ENCODE measurements at places on chromosomes 12 and 14. TPM values are rescaled to one million over a fixed set of nuclear protein-coding genes. Genes with fewer than 3 reads are reported as not detected.
A peak's percentile ranks its signal among the peaks of the same experiment; 100 is the strongest.

DNA sequence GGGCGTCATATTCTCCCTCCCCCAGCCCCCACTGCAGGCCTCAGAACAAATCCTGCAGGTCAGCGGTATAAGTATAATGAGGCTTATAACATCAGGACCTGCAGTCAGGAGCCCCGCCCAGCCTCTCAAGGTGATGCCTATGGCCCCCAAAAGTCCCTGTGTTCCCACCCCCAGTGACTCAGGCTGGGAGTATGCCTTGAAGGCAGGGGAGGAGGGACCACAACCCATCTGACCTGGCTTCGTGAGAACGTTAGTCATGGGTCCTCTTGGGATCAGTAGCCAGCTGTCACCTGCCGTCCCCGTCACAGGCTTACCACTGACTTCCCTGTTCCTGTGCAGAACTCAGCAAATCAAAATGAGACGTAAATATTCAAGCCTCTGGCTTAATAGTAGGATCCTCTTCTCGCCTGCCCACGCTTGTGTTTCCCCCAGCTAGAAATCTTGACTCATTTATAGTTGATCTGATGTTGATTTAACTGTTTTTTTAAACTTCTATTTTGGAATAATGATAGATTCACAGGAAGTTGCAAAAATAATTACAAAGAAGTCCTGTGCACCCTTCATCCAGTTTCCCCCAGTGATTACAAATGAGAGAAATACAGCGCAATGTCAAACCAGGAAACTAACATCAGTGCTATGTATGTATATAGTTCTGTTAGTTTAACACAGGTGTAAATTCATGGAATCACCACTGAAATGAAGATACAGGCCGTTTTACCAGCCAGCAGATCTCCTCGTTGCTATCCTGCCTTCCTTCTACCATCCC, 107.5 kb downstream of the ADGRD1 start:
- H3K4me3 ChIP-seq, result no peak overlapping the region
- DNase-seq, result no peak
- no peak overlapping the region for H3K27ac ChIP-seq
- H3K27me3 ChIP-seq, result peaks cover 34% of the 10 kb centered on the region
- H3K4me1 ChIP-seq, result peaks cover 5% of the 10 kb centered on the region

- peak; percentile 15 for DNase-seq
- no peak overlapping the region for H3K4me3 ChIP-seq
- peaks cover 5% of the 10 kb centered on the region for H3K27me3 ChIP-seq
- no peak overlapping the region for H3K27ac ChIP-seq
- H3K4me1 ChIP-seq, result peaks cover 7% of the 10 kb centered on the region
- H3K36me3 ChIP-seq, result no peaks in the 10 kb centered on the region
Measured at GRCh38 chr12:49942921-49943624, 7.5 kb upstream of the AQP2 start.

DNA sequence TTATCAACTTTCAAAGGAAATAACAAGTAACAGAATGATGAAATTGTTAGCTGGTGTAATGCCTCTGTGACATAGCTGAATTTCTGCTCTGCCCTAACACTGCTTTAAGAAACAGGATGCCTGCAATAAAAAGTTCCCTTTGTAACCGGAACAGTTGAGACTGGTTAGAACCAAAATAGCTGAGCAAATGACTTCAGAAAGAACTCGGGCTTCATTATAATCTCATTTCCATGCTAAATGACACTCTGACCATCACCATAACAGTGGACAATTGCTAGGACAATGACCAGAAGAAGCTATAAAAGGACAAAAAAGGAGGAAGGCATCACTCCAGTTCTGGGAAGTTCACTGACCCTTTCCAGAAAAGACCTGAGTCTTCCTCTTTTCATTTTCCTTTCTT, 23.5 kb upstream of the PYGL start:
- no peak overlapping the region for H3K4me3 ChIP-seq
- no peak for DNase-seq
- H3K27me3 ChIP-seq, result peaks cover 5% of the 10 kb centered on the region
- no peaks in the 10 kb centered on the region for H3K4me1 ChIP-seq
- H3K27ac ChIP-seq, result no peak overlapping the region

DNA sequence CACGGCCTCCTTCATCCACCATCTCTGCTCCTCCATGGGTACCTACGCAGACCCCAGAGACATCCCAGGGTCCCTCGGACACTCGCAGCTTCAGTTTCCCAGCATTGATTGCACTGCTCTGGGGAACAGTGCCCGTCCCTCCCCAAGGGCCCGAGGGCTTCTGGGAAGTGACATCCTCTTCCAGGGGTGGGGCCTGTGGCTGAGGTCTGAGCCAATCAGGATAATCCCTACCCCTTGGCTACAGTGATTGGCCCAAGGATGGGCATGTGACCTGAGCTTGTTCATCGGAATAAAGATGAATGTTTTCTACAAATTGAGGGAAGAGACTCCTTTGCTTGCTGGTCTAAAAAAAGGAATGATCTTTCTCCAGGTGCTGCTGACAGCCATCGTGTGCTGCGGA, 37.3 kb upstream of the MYL2 start:
- no peak for DNase-seq
- no peaks in the 10 kb centered on the region for H3K4me1 ChIP-seq
- no peak overlapping the region for H3K27ac ChIP-seq
- no peaks in the 10 kb centered on the region for H3K36me3 ChIP-seq
- peaks cover 17% of the 10 kb centered on the region for H3K27me3 ChIP-seq
- no peak overlapping the region for H3K4me3 ChIP-seq

GRCh38 chr14:59013672-59014298, 174.7 kb upstream of the DAAM1 start:
- no peak overlapping the region for H3K27ac ChIP-seq
- peaks cover 9% of the 10 kb centered on the region for H3K27me3 ChIP-seq
- no peak overlapping the region for H3K4me3 ChIP-seq
- no peak for DNase-seq
- no peaks in the 10 kb centered on the region for H3K4me1 ChIP-seq
- no peaks in the 10 kb centered on the region for H3K36me3 ChIP-seq

The HOXC10 gene
- total RNA-seq, result not detected

GRCh38 chr12:15846887-15847286, 35.3 kb upstream of the STRAP start:
- no peak for DNase-seq
- no peak overlapping the region for H3K4me3 ChIP-seq
- H3K36me3 ChIP-seq, result no peaks in the 10 kb centered on the region
- H3K27ac ChIP-seq, result no peak overlapping the region
- no peaks in the 10 kb centered on the region for H3K4me1 ChIP-seq
- peaks cover 6% of the 10 kb centered on the region for H3K27me3 ChIP-seq

DNA sequence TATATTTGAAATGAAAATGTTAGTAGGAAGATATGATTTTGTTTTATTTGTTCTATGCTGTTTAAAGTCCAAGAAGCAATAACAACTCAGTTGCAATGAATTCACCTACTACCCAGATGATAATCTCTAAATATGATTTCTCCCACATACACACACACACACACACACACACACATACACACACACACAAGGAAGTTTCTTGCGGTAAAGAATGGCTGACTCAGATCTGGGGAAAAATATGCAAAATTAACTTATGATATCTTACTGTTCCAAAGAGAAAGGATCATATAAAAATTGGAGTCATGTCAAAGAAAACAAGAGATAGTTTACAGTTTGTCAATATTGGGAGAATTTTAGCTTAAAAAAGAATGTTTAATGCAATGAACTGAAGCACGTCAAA, 456.7 kb downstream of the SLC16A7 start:
- DNase-seq, result no peak
- H3K36me3 ChIP-seq, result no peaks in the 10 kb centered on the region
- no peak overlapping the region for H3K27ac ChIP-seq
- no peaks in the 10 kb centered on the region for H3K4me1 ChIP-seq

GRCh38 chr12:41424651-41425050, 236.5 kb downstream of the PDZRN4 start:
- H3K27me3 ChIP-seq, result no peaks in the 10 kb centered on the region
- no peaks in the 10 kb centered on the region for H3K4me1 ChIP-seq
- no peak for DNase-seq
- no peak overlapping the region for H3K4me3 ChIP-seq
- no peak overlapping the region for H3K27ac ChIP-seq

- peaks cover 30% of the 10 kb centered on the region for H3K36me3 ChIP-seq
- H3K4me3 ChIP-seq, result peak overlapping the region; percentile 98
- peak; percentile 77 for DNase-seq
Measured at GRCh38 chr12:89353188-89353822, 1.0 kb upstream of the DUSP6 start.

The C14orf132 gene
- 2.1 TPM for total RNA-seq

DNA sequence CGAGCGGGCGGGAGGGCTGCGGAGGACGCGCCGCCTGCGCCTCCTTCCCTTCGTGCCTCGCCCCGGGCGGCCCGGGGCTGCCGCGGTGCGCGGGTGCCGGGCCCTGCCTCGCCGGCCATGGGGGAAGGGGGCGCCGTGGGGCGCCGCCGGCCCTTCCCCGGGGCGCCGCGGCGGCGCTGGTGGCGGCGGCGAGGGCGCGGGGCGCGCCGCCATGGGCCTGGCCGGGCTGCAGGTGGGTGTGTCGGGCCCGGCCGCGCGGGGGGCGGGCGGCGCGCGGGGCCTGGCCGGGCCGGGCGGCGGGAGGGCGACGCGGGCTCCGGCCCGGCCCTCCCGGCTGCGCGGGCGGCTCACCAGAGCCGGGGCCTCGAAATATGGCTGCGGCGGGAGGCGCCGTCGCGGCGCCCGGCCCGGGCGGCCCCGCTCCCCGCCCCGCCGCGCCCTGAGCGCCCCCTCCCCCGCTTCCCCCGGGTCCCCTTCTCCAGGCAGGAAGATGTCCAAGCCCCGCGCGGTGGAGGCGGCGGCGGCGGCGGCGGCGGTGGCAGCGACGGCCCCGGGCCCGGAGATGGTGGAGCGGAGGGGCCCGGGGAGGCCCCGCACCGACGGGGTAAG, 5.1 kb downstream of the KMT5A start:
- peaks cover 18% of the 10 kb centered on the region for H3K36me3 ChIP-seq
- H3K27me3 ChIP-seq, result no peaks in the 10 kb centered on the region
- peak; percentile 61 for DNase-seq
- no peak overlapping the region for H3K4me3 ChIP-seq
- peaks cover 30% of the 10 kb centered on the region for H3K4me1 ChIP-seq

DNA sequence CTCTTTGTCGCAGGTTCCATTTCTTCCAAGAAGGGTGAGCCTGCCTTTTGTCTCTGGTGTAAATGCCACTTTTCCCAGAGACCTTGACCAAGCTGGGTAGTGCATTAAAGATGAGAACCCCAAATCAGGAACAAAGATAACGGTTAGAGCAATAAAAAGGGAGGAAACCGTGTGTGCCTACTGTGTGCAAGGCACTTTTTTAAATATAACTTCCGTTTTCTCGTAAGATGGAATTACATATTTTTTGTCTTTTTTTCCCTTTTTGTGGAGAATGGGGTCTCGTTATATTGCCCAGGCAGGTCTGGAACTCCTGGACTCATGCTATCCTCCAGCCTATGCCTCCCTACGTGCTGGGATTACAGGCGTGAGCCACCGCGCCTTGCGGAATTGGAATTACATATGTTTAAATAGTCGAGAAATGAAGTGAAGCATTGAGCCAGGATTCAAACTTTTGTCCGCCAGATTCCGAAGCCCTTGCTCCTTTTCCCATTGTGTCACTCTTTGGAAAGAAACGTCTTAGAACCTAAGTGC, 506 bp upstream of the NABP2 start:
- peaks cover 34% of the 10 kb centered on the region for H3K4me1 ChIP-seq
- H3K36me3 ChIP-seq, result peaks cover 7% of the 10 kb centered on the region
- no peak for DNase-seq
- no peaks in the 10 kb centered on the region for H3K27me3 ChIP-seq

GRCh38 chr12:105280966-105281693, 45.2 kb upstream of the APPL2 start:
- DNase-seq, result no peak
- H3K36me3 ChIP-seq, result peaks cover 3% of the 10 kb centered on the region

DNA sequence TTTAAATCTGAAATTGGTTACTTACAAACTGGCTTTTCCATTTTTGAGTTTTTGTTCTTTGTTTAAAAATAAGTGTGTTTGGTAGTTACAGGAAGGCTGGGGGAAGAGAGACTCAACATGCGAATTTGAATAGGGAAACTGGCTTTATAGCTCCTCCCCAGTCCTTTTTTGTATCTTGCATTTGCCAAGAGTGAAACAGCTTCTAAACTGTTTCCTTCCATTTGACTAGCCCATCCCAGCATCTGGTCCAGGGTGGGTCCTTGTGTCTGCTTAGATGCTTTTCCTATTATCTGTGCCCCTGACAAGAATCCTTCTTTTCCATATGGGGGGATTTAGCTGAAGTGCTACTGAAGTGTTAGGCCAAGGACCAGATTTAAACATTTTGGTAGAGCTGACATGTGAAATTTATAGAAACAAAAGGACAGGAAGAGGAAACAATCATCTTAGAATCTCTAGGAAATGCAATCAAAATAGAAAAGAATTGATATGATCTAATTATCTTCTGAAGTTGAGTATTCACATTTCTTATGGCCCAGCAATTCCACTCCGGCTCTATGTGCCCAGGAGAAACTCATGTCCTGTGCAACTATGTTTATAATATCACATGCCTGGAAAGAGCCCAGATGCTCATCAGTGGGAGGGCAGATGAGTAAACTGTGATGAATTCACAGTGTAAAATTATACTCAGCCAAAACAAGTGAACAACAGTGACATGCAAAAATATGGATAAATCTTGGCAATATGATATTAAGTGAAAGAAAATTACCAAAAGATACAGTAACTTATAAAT, 7.4 kb downstream of the SMOC1 start:
- H3K4me3 ChIP-seq, result no peak overlapping the region
- H3K36me3 ChIP-seq, result no peaks in the 10 kb centered on the region
- H3K27ac ChIP-seq, result no peak overlapping the region
- no peak for DNase-seq

The GPD1 gene
- total RNA-seq, result 0.91 TPM

- H3K27ac ChIP-seq, result no peak overlapping the region
- no peak overlapping the region for H3K4me3 ChIP-seq
- no peak for DNase-seq
- H3K36me3 ChIP-seq, result peaks cover 3% of the 10 kb centered on the region
Measured at GRCh38 chr12:40137252-40137651, 31.4 kb upstream of the SLC2A13 start.

DNA sequence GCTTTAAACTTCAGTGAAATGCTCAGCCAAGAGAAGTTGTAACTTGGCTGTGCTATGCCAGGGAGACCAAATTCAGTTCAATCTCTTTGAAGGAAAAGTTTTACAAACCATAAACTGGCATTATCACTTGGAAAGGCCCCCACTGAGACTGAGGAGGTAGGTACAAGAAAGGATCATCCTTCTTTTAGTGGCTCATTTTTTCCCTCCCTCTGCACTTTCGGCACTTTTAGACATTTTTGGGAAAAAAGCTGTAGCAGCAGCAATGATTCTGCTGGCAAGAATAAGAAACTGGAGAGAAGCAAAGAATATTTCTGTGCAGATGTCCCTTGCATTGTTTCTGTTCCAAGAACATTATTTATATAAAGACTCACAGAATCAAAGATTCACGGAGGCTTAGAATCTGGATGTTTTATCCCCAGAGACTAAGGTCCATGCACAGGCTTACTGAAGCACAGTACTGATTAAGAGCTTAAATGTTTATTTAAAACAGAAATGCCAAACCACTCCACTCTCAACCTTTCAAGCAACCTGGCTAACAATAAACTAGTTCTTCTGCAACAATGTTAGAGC, 12.3 kb downstream of the ZC2HC1C start:
- H3K27me3 ChIP-seq, result no peaks in the 10 kb centered on the region
- H3K36me3 ChIP-seq, result peaks cover 6% of the 10 kb centered on the region

- H3K27me3 ChIP-seq, result no peaks in the 10 kb centered on the region
- no peaks in the 10 kb centered on the region for H3K36me3 ChIP-seq
- DNase-seq, result no peak
- no peaks in the 10 kb centered on the region for H3K4me1 ChIP-seq
- no peak overlapping the region for H3K4me3 ChIP-seq
Measured at GRCh38 chr14:33370426-33370825, 431.7 kb downstream of the NPAS3 start.

The CHMP4A gene
- total RNA-seq, result 93.6 TPM

- H3K36me3 ChIP-seq, result peaks cover 34% of the 10 kb centered on the region
- DNase-seq, result no peak
- no peak overlapping the region for H3K27ac ChIP-seq
- no peaks in the 10 kb centered on the region for H3K27me3 ChIP-seq
- no peak overlapping the region for H3K4me3 ChIP-seq
Measured at GRCh38 chr12:46401662-46402061, 29.1 kb upstream of the SLC38A2 start.

The PPM1H gene
- total RNA-seq, result 0.06 TPM

Data from activated naive CD8-positive, alpha-beta T cell treated with anti-CD3 and anti-CD28 coated beads, Interleukin-2, amount 10 ng/mL, durations not matched to agents 7 days and 5 days (primary cell).